SIG-M5 (cell line): ENCODE measurements at places on chromosomes 5 and 9.
A peak's percentile ranks its signal among the peaks of the same experiment; 100 is the strongest.

DNA sequence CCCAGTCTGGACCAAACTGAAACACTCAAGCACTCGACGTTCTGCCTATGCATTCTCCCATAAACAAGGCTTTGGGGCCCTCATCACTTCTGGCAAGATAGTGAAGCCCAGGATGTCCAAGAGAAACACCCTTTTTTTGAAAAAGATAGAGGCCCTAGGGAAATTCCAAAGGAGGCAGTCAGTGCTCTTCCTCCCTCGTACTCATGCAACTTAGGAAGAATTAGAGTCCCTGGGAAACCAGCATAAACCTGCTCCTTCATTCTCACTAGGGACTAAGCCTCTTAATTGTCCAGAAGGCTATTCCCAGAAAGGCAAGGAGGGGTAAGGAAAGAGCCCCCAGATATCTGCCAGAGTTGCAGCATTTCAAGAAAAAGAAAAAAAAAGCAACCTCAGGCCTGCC lies 7.8 kb upstream of the RUSC2 start:
- no peak for DNase-seq

- DNase-seq = no peak
These were observed 6.3 kb upstream of the TRMT10B start for GRCh38 chr9:37747271-37747753.

- no peak for DNase-seq
These were observed 49.4 kb downstream of the NEURL1B start for GRCh38 chr5:172690258-172691075.

DNA sequence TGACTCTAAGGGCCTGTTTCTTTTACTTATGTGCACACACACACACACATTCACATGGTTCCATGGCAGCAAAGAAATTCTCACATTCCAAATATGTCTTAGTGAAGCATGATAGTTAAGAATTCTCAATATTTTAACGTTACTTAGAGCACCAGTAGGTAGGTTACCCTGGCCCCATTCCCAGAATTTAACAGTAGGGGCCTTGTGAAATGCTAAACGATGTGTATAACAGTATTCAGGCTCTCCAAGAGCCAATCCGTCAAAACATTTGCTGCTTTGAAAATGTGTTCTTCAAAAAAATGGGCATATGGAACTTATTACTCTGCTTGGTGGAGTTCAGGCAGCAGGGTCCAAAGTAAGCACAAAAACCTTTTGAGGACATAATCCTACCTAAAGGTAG lies 93.7 kb upstream of the DAB2 start:
- no peak for DNase-seq

- DNase-seq = no peak
These were observed 1290.6 kb upstream of the CDH6 start for GRCh38 chr5:29902859-29903258.

DNA sequence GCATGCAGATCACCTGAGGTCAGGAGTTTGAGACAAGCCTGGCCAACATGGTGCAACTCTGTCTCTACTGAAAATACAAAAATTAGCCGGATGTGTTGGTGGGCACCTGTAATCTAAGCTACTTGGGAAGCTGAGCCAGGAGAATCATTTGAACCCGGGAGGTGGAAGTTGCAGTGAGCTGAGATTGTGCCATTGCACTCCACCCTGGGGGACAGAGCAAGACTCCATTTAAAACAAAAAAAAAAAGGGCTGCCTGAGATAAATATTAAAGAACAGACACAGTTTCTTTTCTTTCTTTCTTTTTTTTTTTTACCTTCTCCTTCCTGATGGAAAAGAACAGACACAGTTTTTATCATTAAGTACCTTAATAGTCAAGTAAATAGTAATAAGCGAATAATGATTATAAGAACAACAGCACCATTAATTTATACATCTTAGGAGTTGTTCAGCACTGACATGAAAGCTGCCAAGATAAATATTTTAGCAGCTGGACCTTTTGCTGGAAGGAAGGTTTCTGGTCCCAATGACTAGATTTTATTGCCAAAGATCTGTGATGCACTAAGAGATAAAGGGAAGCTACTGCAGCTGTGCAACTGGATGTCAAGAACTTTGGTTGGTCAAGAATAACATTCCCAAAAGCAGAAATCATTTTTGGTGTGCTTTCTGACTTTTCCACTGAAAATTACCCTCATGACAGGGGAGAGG lies 7.0 kb downstream of the CENPP start:
- DNase-seq = no peak

DNA sequence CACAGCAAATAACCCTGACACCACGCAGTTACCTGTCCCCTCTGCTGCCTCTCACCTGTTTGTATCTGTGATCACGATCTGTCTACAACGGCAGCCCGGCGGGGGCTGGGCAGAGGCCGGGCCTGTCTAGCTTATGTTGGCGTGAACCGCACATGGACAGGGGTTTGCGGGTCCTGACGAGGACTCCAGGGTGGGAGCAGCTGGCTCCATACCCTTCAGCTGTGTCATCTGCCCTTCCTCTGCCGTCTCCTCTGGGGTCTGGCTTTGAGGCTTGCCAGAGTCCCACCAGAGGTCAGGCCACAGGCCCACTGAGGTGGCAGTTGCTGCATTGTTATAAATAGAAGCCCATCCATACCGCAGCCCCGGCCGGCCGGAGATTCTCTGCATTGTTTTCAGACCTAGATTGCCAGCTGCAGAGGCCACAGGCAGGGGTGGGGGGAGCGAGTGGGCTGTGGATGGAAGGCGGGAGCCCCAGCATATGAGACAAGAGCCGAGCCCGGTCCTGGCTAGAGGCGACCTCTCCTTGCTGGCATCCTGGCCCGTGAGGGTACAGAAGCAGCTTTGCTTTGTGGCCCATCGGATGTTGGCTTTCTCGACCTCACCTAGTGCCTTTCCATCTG lies 37.8 kb downstream of the FAM78A start:
- DNase-seq = no peak

DNA sequence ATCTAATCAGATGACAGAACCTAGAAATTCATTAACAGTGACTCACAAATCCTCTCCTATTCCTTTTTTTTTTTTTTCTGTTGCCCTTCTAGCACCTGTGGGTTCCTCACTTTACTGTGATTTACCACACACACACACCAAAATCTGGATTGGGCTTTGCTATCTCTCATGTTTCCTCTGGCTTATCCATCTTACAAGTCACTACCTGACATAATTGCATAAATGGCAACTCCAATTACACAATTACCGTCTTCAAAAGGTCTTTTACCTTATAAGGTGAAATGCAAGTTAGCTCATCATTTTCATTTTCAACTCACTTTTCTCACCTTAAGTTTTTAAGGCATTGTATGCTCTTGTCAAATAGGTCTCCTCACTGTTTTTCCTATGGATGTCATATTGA lies 426.3 kb upstream of the MEF2C start:
- DNase-seq = no peak

GRCh38 chr9:110923601-110924000 lies 114.7 kb downstream of the LPAR1 start:
- DNase-seq = no peak

DNA sequence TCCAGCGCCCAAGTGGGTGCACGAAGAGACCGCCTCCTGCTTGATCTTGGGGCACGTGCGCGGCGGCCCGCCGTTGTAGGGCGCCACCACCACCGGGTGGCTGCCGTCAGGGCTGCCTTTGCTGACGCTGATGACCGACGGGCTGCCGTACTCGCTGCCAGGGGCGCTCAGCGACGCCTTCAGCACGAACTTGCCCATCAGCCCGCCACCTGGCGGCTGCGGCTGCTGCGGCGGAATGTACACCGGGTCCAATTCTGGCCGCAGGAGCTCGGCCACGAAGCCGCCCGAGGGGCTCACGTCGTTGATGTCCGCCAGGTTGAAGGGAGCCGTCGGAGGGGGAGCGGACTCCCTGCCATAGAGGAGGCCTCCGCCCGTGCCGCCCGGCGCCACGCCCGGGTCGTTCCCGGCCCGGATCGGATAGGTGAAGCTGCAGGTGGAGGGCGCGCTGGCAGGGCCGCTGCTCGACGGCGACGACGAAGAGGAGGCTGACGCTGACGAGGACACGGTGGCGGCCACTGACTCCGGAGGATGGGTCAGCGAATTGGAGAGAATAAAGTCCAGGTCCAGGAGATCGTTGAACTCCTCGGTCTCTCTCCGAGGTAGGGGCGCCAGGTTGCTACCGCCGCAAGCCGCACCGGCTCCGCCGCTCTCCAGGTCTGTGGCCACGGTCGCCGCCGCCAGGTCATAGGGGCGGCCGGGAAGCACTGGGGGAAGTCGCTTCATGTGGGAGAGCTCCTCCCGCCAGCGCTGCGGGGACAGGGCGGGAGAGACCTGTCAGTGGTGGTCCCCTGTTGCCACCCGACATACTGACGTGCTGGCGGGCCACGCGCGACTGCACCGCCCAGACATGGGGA lies 1.8 kb downstream of the KLF4 start:
- DNase-seq = no peak

DNA sequence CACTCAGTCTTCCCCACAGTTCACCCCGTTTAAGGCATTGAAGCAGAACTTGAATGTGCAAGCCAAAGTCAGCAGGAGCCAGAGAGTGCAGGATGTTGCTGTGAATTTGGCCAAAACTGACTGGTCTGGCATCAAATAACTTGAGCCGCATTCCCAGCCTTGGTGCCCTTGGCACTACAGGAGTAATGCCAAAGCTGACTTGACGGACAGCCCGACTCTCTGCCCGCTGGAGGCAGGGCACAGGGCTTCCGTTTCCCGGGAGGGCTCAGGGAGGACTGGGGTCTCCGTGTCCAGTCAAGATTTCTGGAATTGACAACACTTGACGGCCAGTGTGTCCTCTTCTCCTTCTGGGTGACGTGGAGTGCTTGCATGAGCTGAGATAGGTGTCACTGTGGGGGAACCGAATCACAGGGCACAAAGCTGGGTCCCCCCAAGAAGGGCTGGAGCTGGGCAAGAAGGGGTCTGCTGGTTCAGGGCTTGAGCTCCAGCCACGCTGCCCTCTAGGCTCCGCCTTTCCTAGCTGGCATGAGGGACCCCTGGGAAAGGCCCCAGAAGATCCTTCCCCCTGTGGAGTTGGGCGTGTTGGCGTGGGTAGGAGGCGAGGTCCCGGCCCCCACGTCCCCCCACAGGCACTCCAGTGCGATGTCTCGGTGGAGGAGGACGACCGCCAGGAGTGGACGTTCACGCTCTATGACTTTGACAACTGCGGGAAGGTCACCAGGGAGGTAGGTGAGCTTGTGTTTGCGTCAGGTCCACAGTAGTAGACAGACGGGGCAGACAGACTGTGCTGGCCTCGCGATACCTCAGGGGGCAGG lies 25.2 kb downstream of the NKD2 start:
- DNase-seq = no peak

DNA sequence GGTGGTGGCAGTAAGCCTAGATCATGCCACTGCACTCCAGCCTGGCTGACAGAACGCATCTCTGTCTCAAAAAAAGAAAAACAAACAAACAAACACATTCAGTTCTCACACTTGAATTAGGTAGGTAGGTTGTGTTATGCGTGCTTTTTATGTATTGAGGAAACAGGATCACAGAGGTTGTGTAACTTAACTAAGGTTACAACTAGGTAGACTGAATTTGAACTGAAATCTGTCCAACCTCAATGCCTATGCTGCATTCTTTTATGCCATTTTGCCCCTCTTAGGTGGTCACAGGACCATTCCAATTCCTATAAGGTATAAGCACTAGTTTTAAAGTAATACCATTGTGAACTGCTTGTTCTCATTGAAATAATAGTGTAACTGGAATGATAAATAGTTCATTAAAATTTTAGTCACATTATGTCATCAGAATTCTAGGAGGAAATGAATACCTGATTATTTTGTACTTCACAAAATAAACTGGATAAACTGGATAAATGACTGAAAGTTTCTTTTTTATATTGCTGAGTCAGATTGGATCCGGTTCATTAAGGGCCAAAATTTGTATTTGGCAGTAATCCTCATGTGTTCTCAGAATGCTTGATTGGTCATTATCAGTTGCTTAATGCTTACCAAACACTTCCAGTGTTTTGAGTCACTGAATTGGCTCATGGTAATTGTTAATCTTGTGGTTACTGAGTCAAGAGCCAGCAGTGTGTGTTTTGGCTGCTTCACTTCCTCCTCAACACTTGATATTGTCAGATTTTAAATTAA lies 7.1 kb downstream of the UBAP1 start:
- peak; percentile 67 for DNase-seq

- no peak for DNase-seq
These were observed 4.2 kb upstream of the SOWAHA start for GRCh38 chr5:132808866-132809265.

GRCh38 chr5:41843456-41844370 lies 26.5 kb downstream of the OXCT1 start:
- no peak for DNase-seq

DNA sequence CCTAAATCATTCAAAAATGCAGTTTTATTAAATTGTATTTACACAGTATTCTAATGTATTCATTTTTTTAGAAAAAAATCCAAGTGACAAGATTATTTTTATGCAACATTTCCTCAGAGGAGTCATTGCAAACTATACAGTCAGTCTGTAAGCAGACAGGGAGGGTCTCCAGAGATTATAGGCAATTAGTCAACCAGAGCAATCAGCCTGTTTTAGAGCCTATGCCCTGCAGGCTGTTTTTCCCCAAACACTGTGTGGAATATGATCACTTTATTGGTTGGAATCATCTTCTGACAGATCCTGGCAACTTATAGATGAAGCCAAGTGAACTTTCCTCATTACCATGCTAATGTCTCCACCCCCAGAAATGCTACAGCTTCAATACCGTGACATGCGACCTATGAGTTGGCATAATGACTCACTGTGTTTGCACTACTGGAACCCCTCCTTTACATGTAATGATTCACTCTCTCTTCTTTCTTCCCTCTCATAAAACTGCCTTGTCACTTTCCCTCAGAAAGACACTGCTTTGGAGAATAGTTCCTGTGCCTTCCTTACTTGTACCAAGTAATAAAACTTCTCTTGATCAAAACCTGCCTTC lies 577.7 kb upstream of the FTMT start:
- no peak for DNase-seq

GRCh38 chr5:22926574-22926973 lies 73.4 kb upstream of the CDH12 start:
- no peak for DNase-seq

- no peak for DNase-seq
These were observed 35.5 kb downstream of the RAPGEF1 start for GRCh38 chr9:131704141-131704983.

GRCh38 chr5:124648902-124649467 lies 97.5 kb downstream of the ZNF608 start:
- DNase-seq = no peak

DNA sequence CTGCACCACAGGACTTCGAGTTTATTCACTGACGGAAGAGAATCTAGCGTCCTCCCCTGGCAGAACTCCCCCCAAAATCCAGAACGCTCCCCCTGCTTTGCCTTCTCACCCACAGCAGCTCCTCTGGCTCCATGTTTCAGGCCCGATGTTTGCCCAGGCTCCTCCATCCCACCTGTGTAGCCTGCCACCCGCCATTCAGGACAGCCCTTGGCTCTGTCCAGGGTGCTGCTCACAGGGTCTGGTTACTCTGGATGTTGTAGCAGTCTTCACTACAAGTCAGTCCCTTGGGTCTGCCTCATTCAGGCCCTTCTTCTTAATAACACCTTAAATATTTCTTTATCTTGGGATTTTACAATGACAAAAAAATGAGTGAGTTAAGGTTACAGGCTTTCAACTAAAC lies 41.3 kb upstream of the SV2C start:
- no peak for DNase-seq

GRCh38 chr9:100515578-100516494 lies 42.9 kb downstream of the TMEFF1 start:
- DNase-seq = no peak
